ENCODE measurements at places on chromosomes 13 and 19. TPM values are rescaled to one million over a fixed set of nuclear protein-coding genes. Genes with fewer than 3 reads are reported as not detected.

METTL21C gene
- not detected for total RNA-seq

EPS8L1 gene
- total RNA-seq, result 5.7 TPM

C19orf81 gene
- 8.2 TPM for total RNA-seq

COX7A1 gene
- not detected for total RNA-seq

FGF9 gene
- not detected for total RNA-seq

ZNF296 gene
- 6.5 TPM for total RNA-seq

Data from A549 treated with RU486 at 1 μM for 4 hours (cell line).